ENCODE measurements at places on chromosomes 7 and 10. TPM values are rescaled to one million over a fixed set of nuclear protein-coding genes. Genes with fewer than 3 reads are reported as not detected.

DNA sequence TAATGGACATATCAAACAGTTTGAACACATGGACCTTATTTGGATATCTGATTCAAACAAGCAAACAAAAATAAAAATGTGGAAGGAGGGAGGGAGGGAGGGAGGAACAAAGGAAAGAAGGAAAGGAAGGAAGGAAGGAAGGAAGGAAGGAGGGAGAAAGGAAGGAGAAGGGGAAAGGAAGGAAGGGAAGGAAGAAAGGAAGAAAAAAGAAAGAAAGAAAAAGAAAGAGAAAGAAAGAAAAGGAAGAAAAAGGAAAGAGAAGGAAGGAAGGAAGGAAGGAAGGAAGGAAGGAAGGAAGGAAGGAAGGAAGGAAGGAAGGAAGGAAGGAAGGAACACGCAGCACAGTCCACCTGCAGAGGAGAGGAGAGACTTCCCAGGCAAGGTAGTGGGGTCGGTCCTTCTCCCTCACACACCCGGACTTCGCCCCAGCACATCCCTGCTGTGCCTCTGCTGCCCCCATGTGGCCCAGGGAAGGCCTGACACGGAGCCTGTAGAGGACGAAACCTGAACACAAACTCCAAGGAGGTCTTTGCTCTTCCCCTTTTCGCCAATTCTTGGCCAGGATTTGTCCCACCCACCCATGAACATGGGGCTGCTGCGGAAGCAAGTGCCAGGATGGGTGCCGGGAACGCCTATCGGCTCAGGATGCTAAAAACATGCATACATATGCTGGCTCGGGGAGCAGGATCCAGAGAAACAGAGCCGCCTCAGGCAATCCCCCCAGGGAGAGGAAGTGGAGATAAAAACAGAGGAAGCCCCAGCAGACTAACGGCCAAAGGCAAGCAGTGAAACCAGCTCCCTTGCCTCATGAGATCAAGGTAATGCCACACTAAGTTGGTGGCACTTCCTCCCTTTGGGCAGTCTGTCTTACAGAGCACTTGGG lies 52.3 kb upstream of the DGKI start:
- DNase-seq, result peak; percentile 93

DNA sequence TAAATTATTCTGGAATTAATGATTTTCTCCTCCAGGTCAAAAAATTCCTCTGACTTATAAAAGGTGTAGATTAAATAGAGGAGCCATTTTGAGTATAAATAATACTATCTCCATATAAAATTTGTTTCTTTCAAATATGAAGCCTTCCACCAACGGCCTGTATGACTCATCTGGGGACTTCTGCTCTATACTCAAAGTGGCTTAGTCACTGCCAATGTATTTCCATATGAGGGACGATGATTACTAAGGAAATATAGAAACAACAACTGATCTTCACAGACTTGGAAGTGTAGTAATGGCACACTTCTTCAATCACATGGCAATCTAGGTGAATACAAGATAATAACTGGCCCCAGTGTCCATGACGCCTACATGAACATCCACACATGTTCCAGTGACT lies 335.6 kb upstream of the HGF start:
- no peak for DNase-seq

DNA sequence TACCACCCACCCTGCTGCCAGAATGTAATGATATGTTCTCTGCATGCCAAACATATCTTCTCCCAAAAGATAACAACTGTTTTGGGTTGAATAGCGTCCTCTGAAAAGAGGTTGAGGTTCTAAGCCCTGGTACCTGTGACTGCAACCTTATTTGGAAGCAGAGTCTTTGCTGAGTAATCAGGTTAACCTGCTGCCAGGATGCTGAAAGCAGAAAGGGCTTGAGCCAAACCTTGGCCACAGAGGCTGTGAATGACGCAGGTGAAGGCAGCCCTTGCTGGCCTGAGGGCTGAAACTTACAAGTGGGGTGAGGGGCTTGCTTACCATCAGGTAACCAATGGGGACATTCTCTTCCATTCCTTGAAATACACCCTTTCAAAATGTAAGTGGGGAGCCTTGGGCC lies 151.8 kb upstream of the RHEB start:
- DNase-seq, result no peak

Gene GPR15LG
- not detected for total RNA-seq

DNA sequence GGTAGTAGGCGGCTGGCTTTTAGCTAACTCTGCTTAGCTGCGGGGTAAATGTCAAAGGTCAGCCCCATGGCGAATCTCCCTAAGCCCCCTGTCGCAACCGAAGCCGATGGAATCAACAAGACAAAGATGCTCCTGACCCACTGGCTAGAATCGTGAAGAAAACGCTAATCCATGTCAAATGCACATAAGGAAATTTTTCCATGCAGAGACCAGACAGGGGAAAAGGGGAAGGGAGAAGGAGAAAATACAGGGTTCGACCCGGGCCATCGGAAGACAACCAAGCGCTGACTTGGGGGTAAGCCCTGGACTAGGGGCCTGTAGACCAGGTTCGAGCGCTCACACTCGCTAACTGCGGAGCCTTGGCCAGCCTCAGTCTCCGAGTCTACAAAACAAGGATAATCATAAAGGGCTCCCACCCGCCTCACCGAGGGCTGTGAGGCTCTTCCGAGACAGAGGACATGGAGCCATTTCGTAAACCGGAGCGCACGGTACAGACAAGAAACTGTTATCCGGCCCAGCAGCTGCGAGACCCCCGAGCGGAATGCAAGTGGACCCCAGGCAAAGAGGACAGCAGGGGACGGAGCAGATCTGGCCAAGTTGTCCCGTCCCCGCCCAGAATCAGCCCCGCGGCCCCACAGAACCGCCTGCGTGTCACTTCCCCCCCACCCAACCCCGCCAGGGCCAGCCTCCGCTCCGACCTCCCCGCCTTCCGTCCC lies 507 bp downstream of the SAR1A start:
- DNase-seq, result no peak

DNA sequence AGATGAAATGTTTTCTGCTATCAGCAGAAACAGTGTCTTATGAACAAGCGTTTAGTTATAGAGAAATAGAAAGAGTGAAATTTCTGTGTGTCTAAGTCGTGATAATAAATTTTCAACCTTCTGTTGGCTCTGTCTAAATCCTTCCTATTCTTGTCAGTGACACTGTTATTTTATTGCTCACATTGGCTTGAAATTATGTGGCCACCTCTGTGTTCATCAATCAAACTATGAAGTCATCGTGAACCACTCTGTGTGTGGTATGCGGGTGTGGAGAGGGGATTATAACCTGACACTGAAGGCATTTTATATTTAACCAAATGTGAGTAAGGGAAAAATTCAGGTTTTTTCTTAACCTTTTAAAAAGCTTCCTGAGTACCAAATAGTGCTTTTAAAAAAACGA lies 12.3 kb downstream of the AOAH start:
- no peak for DNase-seq

Gene CASTOR2
- total RNA-seq, result 25.4 TPM

- no peak for DNase-seq
Observed at GRCh38 chr10:59873896-59874295, 32.5 kb downstream of the CCDC6 start.

DNA sequence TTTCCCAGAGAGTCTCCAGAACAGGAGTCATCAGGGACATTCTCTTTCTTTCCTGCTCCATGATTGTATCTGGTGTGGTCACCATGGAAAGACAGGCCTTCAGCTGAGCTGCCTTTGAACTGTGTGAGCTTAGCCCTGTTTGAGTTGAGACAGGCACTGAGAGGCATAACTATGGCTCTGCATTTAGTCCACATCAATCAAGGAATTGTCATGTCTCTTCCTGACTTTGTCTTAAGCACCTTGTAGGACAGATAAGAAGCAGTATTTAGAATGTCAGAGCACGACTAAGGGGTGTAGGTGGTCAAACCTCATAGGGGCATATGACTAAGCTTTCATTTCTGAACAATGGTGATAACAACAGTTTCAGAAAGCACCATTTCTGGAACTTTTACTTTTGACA lies 53.5 kb downstream of the EPDR1 start:
- no peak for DNase-seq

DNA sequence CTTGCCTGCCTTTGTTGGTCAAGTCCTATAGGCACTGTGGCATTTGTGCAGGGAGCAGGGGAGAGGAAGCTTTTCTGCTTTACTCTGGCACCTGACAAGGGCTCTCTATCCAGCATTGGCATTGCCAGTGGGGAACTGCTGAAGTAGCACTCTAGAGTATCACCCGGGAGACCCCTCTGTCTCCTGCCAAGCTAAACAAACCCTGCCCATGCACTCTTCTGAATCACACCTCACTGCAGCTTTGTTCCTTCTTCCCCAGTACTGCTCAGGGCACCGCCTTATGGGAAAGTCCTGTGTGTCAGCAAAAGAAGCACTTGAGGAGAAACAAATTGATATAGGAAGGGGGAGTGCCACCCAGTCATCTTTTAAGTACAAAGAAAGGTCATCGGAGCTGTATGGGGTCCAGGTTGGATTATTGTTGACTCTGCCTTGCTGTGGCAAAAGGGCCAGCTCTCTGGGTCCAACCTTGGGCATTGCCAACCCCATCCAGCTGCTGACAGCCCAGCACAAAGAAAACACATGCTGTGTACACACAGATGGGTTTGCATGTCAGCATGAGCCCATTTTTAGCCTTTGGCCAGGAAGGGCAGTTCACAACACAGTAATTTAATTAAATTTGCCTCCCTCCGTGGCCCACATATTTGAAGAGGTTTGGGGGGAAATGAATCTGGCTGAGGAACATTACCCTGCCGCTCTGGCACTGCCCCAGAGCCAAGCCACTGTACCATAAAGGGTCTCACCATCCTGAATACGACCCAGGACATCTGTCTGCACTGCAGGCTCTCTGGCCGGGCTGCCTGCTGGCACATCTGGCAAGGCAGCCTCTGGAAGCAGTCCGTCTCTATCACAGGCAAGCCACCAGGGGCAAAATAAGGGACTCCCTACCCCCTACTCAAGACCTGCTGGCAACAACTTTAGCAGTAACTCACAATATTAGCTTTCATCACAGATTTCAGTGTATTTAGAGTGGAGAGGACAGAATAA lies 13.1 kb downstream of the LRRC4 start:
- no peak for DNase-seq
